ENCODE measurements at places on chromosomes 7 and 10.

- DNase-seq: no peak
These were observed 20.9 kb upstream of the ARHGAP22 start for GRCh38 chr10:48625826-48626134.

GRCh38 chr10:117530791-117531190 lies 11.8 kb upstream of the EMX2 start:
- no peak for DNase-seq

DNA sequence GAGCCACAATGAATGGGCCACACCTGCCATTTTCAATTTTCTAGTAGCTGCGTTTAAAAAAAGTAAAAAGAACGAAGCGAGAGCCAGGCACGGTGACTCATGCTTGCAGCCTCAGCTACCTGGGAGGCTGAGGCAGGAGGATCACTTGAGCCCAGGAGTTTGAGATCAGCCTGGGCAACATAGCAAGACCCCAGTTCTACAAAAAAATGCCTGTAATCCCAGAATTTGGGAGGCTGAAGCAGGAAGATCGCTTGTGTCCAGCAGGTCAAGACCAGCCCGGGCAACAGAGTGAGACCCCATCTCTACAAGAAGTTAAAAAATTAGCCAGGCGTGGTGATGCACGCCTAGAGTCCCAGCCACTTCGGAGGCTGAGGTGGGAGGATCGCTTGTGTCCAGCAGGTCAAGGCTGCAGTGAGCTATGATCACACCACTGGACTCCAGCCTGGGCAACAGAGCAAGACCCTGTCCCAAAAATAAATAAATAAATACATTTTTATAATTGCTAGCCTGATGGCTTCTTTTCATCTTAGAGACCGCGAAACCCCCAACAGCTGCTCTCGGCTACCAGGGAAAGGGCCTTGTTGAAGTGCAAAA lies 32.1 kb downstream of the MICALL2 start:
- no peak for DNase-seq

- no peak for DNase-seq
These were observed 81.9 kb upstream of the AUTS2 start for GRCh38 chr7:69516238-69516820.

DNA sequence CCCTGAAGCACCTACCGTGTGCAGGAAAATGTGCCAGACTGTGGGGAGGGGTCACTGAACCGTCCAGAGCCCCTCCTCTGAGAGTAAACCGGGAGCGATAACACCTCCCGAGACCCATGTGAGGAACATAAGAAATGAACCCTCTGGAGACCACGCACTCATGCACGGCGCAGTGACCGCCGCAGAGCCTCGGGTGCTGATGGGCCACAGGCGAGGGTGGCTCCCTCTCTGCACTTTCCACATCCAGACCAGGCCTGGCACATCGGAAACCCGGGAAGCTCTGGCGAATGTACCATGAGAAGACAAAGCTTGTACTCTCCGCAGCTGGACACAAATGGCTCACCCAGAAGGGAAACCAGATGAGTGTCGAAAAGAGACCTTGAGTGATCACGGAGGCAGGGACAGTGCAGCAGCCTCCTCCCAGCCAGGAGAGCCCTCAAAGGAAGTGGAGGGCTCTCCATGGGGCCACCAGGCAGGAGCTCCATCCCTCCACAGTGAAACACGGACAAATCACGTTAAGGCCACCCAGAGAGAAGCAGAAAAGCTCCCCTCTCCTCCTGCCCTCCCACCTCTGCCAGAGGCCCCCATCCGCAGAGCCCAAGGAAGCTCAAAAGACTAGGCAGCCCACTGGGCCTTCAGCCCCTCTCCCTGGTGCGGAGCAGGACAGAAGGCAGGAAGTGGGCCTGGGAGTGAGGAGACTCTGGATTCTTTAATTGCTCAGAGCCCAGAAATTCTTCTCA lies 178.1 kb upstream of the PPP2R2D start:
- DNase-seq: no peak

DNA sequence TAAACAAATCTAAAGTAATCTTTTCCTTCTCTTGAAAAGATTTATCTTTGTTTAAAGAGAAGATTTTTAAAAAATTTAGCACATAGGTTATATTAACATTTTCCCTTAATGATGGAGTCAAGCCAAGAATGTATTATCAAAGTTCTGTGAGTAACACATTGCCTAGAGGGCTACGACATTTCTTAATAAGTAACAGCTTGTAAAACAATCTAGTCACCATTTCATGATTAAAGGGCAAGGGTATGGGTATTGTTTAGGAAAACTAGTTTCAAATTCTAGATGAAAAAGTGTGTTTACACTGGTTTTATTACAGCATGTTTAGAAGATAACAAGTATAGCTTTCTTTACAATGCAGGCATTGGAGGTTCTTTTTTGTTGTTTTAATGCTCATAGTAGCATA lies 28.6 kb upstream of the LAMB4 start:
- no peak for DNase-seq

DNA sequence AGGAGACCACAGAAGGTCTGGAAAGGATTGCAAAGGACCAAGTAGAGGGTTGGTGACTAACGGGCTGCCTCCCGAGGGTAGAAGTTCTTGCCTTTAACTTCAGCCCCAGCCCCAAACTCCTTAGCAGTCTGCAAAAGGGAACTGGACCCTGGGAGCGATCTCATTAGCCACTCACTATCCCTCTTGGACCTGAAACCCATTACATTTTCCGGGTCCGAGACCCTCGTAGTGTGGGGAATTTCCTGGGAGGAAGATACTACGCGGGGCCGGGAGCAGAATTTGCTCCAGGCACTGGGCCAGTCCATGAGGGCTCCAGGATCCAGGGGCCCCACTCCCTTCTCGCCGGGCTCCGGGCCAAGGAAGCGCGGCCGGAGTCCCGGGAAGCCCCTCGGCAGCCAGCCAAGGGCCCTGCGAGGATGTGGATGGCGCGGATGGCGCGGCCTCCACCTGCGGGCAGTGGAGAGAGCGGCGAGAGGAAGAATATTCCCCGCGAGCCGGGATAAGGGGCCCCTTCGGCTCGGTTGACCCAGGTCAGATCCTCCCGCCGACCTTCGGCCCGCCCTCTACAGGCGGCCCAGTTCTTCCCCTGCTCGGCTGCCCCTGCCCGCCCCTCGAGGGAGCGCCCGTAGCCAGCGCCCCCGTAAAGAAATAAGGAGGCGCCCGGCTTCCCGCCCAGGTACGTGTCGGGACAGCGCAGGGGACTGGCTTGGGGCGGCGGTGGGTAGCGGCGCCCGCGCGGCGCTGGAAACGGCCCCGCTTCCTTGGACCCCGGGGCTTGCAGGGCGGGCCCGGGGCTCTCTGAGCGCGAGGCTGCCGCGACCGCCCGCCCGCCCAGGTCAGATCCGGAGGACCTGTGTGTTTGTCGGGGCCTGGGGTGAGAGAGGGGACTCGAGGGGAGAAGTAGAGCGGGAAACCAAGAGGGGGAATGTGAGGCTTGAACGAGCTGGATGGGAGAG lies at the start of gene MYO3A:
TSS of gene MYO3A (plus strand) at position 577 of the 956 bp plus-strand sequence. CDS start 17,882 bp downstream, outside the sequence.
- DNase-seq: no peak

DNA sequence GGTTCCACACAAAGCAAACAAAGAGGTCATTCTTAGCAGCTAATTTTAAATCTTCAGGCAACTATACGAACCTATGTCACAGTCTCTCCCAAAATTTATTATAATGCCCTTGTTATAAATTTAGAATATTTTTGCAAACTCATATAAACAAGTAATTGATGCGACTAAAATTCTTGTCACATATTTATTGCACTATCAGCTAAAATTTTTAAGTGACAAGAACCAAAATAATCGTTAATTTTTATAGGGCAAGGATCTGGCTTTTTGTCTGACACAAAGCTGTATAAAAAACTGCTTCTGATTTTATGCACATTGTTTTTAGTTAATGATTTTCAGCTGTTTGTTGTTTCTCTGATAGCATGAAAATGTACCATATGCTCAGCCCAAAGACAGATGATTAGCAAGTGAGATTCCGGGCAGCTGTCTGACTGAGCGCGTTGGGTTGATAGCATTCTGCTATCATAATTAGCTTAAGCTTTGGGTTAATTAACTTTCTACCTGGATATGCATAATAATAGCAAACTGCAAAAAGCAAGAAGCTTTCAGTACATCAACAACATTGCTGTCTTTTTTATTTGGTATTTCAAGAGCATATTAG lies 136.0 kb downstream of the MGMT start:
- no peak for DNase-seq

GRCh38 chr10:63718421-63718820 lies 197.2 kb downstream of the REEP3 start:
- no peak for DNase-seq

DNA sequence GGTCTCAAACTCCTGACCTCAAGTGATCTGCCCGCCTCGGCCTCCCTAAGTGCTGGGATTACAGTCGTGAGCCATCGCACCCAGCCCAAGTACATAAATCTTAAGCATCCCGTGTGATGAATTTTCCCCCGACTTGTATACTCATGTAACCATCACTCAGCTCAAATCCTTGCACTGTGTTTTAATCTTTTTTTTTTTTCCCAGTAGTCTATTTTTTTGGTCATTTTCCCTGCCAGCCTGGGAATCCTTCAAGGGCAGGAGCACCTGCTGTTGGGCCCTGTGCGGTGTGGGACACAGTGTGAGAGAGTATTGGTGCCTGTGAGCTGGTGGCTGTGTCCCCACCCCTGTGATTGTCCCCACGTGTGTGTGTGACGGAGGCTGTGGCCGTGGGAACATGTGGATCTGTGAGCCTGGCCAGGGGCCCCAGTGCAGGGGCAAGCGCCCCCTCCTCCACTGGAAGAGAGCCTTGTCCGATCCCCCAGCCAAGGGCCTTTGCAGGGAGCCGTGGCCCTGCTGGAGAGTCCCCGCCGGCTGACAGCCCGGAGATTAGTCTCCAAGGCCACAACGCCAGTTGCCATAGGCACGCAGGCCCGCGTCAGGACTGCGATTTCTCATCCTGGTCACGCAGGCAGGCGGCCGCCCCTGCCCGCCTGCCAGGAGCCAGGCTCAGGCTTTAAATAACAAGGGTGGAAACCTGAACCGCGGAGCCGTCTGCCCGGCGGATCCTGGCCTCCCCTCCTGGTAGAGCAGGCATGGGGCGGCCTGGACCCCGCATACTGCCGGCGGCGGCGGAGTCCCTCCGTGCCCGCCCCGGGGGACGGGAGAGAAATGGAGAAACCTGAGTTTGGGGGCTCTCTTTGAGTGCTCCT lies 26.5 kb downstream of the GTF2IRD1 start:
- no peak for DNase-seq

GRCh38 chr10:103818105-103818504 lies 37.3 kb downstream of the SH3PXD2A start:
- DNase-seq: no peak

- DNase-seq: no peak
These were observed 31.3 kb downstream of the TMEM270 start for GRCh38 chr7:73892003-73892999.

DNA sequence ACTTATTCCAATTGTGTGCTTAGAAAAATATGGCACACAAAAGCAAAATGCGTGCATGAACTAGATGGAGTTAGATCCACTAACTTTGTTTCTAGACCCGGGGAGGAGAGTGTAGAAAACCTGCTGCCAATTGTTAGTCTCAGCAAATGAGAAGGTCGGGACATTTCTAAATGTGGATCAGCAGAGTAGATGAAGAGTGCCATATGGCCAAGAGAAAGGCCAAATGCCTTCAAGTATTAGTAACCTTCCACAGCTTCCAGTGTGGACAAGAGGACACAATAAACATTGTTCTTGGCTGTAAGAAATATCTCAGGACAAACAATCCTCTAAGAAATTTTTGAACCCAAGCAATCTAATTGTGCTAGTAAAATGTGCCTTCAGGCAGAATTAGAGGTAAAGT lies 690.3 kb downstream of the REEP3 start:
- DNase-seq: no peak

DNA sequence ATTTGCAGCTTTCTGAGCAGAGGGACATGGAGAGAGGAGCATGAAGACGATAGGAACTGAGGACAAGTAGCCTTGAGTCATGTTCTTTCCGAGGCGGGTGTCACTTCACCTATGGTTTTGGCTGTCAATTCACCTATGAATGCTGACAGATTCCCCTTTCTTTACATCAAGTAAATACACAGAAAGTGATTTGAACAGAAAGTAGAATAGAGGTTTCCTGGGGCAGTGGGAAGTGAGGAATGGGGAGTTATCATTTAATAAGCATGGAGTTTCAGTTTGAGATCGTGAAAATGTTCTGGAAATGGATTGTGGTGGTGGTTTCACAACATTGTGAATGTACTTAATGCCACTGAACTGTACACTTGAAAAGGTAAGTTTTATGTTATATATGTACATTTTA lies 138.4 kb upstream of the MDFIC start:
- DNase-seq: no peak

- no peak for DNase-seq
These were observed 55.8 kb upstream of the CDCA7L start for GRCh38 chr7:22001345-22002004.

- DNase-seq: no peak
These were observed 43.4 kb downstream of the C7orf25 start for GRCh38 chr7:42868480-42868879.
